Thyroid gland (tissue), 4 donors: ENCODE measurements at places on chromosomes 6 and 20.
A peak's percentile ranks its signal among the peaks of the same experiment; 100 is the strongest.

- no peaks in the 10 kb centered on the region for H3K27me3 ChIP-seq
- DNase-seq = no peak
- peaks cover 21% of the 10 kb centered on the region for H3K4me1 ChIP-seq
- no peaks in the 10 kb centered on the region for H3K36me3 ChIP-seq
- no peak overlapping the region for H3K4me3 ChIP-seq
Measured at GRCh38 chr20:63536241-63536977, 767 bp downstream of the PTK6 start.

GRCh38 chr20:45626540-45626939, 3.0 kb upstream of the WFDC10A start:
- H3K27ac ChIP-seq = no peak overlapping the region
- H3K36me3 ChIP-seq = no peaks in the 10 kb centered on the region
- no peaks in the 10 kb centered on the region for H3K27me3 ChIP-seq
- H3K4me1 ChIP-seq = no peaks in the 10 kb centered on the region

DNA sequence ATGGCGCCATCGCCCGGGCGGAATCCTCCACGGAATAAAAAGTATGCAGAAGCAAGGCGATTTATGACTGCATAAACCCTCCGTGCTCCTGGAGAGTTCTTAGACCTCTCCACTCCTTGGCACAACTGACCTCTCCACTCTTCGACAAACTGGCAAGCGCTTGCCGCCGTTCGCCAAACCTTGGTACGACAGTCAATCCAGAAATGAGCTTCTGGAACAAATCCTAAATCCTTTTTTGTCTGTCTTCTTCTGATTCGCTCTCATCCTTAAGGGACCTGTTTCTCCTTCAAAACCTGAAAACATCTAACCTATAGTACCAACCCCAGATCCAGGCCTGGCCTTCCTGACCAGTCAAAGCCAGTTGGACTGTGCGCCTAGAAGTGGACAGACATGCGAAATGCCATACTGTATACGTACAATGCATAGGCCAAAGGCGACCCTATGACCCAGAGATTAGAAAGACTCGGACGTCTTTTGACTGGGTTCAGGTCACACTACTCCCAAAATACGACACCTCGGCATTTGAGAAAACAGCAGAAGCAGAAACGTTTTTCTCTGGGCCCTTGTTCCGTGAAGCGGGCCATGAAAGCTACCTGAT, 59.4 kb downstream of the TRIM27 start:
- no peak for DNase-seq
- no peaks in the 10 kb centered on the region for H3K27me3 ChIP-seq
- peak overlapping the region; percentile 66 for H3K4me3 ChIP-seq

DNA sequence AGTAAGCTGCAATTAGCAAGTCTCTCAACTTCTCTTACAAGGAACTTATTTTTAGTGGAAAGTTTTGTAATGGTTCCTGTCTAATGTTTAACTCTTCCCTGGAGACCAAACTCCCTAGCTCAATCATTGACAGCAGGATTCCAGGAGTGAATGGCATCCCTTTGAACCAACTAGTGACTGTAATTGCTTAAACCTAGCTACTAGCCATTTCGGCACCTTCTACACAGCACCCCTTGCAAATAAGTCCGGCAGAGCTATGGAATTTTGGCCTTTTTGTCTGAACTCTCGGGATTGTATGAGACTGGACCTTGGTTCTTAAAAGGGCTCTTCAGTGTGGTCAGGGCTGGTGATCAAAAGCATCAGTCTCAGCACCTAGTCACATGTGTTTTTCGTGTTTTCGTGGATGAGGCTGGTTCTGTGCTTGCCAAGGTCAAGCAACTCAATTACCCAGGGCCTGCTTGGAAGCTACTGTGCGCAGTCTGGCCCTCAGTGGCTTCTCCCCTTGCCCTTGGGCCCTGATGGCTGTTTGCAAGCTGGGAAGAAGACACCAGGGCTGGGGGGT, 135.3 kb upstream of the NEDD9 start:
- no peaks in the 10 kb centered on the region for H3K27me3 ChIP-seq
- no peak for DNase-seq
- no peak overlapping the region for H3K27ac ChIP-seq
- H3K36me3 ChIP-seq = no peaks in the 10 kb centered on the region
- no peak overlapping the region for H3K4me3 ChIP-seq
